Skin of body (tissue), 3 donors: ENCODE measurements at places on chromosomes 2 and 18. TPM values are rescaled to one million over a fixed set of nuclear protein-coding genes. Genes with fewer than 3 reads are reported as not detected.

CYP27C1 gene
- total RNA-seq = 4.3 TPM

EHBP1 gene
- total RNA-seq = 96.0 TPM

ANKRD62 gene
- total RNA-seq = not detected

EIF2B4 gene
- 23.5 TPM for total RNA-seq

NT5DC4 gene
- total RNA-seq = not detected

CLK1 gene
- total RNA-seq = 215 TPM

VAPA gene
- total RNA-seq = 189 TPM
